A172 (cell line): ENCODE measurements at places on chromosomes 16 and 17. TPM values are rescaled to one million over a fixed set of nuclear protein-coding genes. Genes with fewer than 3 reads are reported as not detected.

FLOT2 gene
- total RNA-seq: 43.9 and 45.5 TPM in 2 replicates

NGFR gene
- 1.8 and 2.3 TPM in 2 replicates for total RNA-seq

CCDC40 gene
- 0.59 and 1.1 TPM in 2 replicates for total RNA-seq

PLXDC1 gene
- 0.64 and 2.1 TPM in 2 replicates for total RNA-seq

DNASE1L2 gene
- total RNA-seq: 2.5 and 3.8 TPM in 2 replicates
